ENCODE measurements at places on chromosomes 7 and 10.
A peak's percentile ranks its signal among the peaks of the same experiment; 100 is the strongest.

DNA sequence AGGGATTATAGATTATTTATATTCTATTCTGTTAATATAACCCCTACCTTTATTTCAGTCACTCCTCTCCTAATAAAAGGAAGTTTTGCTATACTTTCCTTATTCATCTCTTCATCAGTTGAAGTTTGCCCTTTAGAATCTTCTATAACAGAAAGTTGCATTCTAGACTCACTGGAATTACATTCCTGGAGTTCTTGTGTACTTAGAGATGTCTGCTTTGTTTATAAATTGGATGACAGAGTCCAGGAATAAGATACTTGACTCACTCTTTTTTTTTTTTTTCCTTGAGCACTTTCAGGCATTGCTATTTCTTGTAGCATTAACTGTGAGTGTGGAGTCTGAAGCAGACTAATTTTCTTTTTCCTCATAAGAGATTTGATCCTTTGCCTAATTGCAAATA, 640.8 kb downstream of the XPNPEP1 start:
- no peak for DNase-seq

- DNase-seq = no peak
Measured at GRCh38 chr7:14144109-14144508, 154.6 kb upstream of the ETV1 start.

GRCh38 chr7:95980167-95980566, 207.8 kb downstream of the DYNC1I1 start:
- DNase-seq = no peak

DNA sequence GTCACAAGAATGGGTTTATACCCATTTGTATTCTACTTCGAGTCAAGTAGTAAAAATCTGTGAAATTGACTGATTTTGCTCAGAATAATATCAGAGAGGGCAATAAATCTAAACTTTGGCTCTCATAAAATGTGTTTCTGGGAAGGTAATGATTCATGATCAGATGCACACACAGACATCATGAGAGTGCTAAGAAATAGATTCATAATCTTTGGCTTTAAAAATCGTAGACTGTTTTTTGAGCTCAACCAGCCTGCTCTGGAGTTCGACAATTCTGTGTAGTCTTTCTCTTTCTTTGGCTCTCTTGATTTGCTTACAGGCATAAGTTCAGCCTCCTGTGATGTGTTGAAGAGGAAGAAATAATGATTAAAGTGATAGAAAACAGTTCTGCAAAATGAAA, 494.7 kb downstream of the SDK1 start:
- no peak for DNase-seq

GRCh38 chr7:30012757-30013156, 13.7 kb downstream of the FKBP14 start:
- DNase-seq = no peak

- no peak for DNase-seq
Measured at GRCh38 chr10:48450741-48451466, 144.4 kb downstream of the MAPK8 start.

DNA sequence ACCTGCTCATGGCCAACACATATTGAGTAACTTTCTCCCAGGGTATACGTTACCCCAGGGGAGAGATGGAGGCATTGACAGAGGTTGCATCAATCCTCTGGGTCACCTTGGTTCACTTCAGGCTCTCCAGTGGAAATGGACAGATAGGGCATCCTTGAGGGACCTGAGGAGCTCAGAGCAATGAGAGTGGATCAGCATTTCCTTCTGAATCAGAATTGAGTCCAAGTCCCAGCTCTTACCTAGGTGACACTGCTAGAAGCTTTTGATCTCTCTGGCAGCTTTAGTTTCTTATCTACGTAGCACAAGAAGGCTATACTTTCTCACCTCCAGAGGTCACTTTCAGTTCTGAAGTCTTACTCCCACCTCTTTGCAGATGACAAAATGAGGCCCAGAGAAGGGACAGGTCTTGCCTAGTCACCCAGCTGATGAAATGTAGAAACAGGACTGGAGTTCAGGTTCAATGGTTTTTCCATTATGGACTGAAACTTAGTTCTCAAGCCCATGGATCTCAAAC, 35.2 kb downstream of the PANK1 start:
- DNase-seq = peak; percentile 22

- DNase-seq = no peak
Measured at GRCh38 chr10:100655326-100655759, 90.0 kb upstream of the PAX2 start.

DNA sequence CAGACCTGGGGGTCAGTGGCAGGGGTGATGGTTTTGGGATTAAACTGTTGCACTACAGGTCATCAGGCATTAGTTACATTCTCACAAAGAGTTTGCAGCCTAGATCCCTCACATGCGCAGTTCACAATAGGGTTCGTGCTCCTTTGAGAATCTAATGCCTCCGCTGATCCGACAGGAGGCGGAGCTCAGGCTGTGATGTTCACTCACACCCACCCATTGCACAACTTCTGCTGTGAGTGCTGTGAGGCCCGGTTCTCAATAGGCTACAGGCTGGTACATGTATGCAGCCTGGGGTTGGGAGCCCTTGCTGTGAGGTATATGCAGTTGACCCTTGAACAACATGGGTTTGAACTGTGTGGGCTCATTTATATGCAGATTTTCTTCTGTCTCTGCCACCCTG, 416.4 kb downstream of the GFRA1 start:
- DNase-seq = no peak

GRCh38 chr10:9781666-9782065, 1236.0 kb upstream of the CELF2 start:
- DNase-seq = no peak

- no peak for DNase-seq
Measured at GRCh38 chr10:79061441-79062315, 7.1 kb upstream of the ZMIZ1 start.

DNA sequence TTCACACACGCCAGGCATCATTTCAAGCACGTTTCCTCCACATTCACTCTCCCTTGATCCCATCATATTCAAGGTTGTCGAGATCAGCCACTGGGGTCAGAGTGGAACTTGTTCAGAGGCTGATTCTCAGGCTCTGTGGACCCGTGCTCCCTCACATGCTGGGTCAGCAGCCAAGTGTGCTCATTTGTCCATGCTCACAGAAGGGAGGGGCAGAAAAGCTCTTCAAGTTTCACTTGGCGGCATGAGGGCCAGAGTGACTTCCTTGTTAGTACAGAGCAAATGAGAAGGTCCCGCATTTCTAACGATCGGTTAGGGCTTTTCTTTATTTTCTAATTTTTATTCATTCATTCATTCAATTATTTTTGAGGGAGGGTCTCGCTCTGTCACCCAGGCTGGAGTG, 82.2 kb downstream of the EBLN1 start:
- no peak for DNase-seq

GRCh38 chr10:80474941-80475340, 20.8 kb downstream of the TSPAN14 start:
- DNase-seq = no peak

DNA sequence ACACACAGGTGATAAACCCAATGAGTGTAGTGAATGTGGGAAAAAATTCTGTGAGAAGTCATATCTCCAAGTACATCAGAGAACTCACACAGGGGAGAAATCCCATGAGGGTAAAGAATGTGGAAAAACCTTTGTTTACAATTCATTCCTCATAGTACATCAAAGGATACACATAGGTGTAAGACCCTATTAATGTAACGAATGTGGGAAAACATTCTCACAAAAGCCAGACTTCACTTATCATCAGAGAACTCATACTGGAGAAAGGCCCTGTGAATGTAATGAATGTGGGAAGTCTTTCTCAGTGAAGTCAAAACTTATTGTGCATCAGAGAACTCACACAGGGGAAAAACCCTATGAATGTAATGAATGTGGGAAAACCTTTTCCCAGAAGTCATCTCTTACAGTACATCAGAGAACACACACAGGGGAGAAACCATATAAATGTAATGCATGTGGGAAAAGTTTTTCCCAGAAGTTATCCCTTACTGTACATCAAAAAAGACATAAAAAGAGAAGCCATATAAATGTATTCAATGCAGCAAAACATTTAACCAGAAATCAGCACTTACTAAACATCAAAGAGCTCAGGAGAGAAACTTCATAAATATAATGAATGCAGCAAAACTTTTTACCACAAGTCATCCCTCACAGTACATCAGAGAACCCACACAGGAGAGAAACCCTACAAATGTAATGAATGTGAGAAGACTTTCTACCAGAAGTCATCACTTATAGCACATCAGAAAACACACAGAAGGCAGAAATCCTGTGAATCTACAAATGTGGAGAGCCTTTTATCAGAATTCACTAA, 49.8 kb downstream of the ZNF239 start:
- no peak for DNase-seq

- DNase-seq = no peak
Measured at GRCh38 chr10:118272149-118272721, 69.9 kb downstream of the FAM204A start.

DNA sequence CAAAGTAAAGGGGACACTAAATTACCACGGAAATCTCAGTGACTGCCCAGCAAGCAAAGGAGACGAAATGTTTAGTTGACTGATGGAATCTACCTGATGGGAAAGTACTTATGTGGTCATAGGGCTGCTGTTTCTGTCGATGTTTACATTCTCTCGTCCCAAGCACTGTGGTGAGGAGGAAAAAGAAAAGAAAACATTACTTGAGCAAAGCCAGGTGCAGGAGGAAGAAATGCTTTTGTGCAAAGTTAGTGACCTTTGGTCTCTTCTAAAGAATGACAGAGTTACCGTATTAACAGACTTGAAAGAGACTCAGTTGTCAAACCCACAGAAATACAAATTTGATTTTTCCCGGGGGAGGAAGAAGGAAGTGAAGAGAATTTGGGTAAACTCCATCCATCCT, 43.3 kb upstream of the FMC1 start:
- no peak for DNase-seq

DNA sequence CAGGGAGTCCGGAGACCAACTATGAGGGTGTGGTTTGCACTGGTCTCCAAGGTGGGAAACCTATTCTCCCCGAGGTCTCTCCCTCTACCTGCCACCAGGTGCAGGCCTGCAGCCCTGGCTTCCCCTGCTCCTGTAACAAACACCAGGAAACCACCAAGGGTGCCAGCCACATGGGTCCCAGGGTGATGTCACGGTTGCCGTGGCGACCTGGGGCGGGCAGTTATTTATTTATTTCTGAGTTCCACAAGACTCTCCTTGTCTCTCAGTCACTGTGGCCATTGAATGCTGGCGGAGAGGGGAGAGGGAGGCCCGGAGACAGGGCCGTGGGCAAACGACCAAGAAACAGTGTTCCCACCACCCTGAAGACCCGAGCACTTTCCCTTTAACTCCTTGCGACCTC, 27.0 kb downstream of the MMD2 start:
- DNase-seq = peak; percentile 50

GRCh38 chr7:35280902-35281301, 27.0 kb upstream of the TBX20 start:
- no peak for DNase-seq

DNA sequence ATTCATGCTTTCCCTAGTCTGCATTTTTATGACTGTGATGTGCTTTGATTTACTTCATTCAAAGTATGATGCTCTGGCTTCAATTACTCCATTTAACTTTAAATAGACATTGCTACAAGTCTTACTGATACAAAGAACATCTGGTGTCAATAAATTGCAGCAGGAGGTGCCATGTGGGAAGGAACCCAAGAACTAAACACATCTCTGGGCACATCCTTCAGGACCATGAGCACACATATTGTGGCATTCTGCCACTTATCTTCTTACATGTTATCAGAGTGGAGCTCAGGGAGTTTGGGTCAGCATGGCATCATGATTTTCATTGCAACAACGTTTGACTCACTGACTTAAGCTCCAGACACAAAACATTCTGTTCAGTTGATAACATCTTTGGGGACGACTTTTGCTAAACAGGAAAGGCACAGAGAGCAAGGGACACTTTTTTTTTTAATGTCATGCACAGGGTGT, 227.0 kb downstream of the DKK1 start:
- no peak for DNase-seq

- no peak for DNase-seq
Measured at GRCh38 chr7:83798489-83798888, 149.6 kb upstream of the SEMA3E start.

DNA sequence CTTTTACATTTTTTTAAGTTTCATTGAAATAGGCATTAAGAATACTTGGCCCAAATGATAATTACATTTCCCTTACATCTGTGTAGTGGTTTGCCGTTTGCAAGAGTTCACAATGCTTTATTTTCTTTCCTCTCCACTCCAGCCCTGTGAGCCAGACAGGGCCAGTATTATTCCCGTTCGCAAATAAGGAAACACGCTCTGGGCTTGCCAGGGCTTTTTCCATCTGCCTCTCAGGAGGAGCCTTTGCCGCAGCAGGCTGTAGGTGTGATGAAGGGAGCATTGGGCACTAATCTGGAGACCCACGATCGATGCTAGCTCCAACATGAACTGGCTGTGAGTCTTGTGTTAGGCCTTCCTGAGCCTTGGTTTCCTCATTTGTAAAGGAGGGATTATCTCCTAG, 154.4 kb downstream of the GALNT17 start:
- no peak for DNase-seq

DNA sequence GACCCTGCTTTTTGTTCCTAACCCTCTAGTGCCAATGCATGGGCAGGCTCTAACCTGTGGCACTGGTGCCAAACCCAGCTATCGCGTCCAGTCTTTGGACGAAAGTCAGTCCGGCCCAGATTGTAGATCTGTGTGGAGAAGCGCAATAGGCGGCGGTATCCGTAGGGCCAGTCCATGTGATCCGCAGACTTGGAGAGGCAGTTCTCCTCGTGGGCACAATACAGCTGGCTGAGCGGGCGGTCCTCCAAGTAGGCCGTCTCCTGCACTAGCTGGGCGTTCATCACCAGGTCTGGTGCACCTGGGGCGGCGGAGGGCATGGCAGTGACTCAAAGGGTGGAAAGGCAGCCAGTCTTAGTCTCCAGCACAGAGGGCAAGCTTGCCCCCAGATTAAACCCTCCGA, 14.5 kb downstream of the LOXL4 start:
- DNase-seq = no peak

DNA sequence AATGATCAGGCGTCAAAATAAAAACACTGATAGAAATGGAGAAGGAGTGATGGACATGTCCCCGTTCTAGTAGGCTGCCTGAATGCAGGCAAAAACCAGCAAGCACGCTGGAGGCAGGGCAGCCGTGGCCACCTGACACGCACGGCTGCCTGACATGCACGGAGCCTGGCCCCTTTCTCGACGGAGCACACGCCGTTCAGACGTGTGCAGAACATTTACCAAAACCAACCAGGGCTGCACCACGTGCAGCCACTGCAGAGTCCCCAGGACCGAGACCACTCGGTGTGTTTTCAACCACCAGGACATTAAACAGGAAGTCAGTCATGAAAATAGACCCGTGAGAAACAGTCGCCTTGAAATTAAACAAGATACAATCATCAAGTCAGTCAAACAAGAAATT, 61.9 kb upstream of the NKX6-2 start:
- peak; percentile 22 for DNase-seq
